IMR-90 (cell line): ENCODE measurements at places on chromosomes 2 and 18.

DNA sequence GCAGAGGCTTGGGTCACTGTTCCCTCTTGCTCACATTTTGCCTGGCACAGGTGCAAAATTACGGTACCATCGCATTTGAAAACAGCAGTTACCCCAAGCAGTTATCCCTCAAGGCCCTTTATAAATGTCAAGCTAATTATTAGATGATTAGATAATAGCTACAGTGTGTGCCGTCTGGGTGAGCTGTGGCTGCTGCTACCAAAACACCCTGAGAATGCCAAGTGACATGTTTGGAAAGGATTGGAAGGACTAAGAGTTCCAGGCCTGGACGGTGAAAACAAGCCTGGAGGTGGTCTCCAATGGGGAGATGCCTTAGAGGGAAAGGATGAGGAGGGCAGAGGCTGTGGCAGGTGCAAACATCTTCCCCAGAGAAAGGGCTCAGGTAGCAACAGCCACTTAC, 120.6 kb downstream of the CAPN13 start:
- no peak for DNase-seq
- H3K36me3 ChIP-seq = no peaks in the 10 kb centered on the region
- peaks cover 4% of the 10 kb centered on the region; the same call in 1 of the 2 replicates for H3K4me1 ChIP-seq
- no peaks in the 10 kb centered on the region for H3K27me3 ChIP-seq

GRCh38 chr2:101717071-101717845, 19.8 kb downstream of the MAP4K4 start:
- DNase-seq = no peak
- H3K27ac ChIP-seq = no peak overlapping the region
- H3K4me1 ChIP-seq = peaks cover 12% of the 10 kb centered on the region
- H3K4me3 ChIP-seq = no peak overlapping the region

GRCh38 chr2:170428868-170429267, 250.9 kb downstream of the MYO3B start:
- no peak overlapping the region for H3K4me3 ChIP-seq
- no peak overlapping the region for H3K27ac ChIP-seq

DNA sequence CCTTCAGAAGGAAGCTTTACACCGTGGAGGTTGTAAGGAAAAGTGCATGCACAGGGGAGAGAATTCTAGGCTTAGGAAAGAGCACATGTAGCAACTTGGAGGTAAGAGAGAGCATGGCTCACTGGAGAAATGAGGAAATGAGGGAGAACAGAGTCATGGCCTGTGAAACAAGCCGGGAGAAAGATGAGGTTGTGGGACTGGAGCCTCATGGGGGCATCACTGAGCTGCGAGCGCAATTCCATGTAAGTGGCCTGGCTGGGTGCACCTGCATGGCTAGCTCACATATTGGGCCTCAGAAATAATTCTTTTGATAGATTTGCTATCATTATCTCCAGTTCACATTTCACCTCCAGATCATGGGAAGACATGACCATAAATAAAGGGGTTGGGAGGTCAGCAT, 785.5 kb upstream of the RAB6C start:
- H3K27me3 ChIP-seq = no peaks in the 10 kb centered on the region
- H3K36me3 ChIP-seq = no peaks in the 10 kb centered on the region
- no peak overlapping the region for H3K27ac ChIP-seq
- no peaks in the 10 kb centered on the region for H3K4me1 ChIP-seq
- DNase-seq = no peak
